ENCODE measurements at places on chromosomes 4 and X.

DNA sequence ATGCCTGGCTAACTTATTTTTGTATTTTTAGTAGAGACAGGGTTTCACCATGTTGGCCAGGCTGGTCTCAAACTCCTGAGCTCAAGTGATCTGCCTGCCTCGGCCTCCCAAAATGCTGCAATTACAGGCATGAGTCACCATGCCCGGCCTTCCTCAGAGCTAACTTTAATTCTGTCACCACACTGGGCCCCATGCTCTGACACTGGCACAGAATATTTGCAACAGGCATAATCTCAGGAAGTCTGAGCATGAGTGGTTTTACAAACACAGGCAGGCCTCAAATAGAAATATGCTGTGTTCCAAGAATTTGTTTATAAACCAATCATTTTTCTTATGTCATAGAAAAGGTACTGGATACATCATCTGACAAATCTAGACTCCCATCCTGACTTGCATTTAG, 32.7 kb upstream of the FAM9C start:
- no peak for DNase-seq

- DNase-seq = no peak
Measured at GRCh38 chr4:161655148-161655547, 508.7 kb downstream of the FSTL5 start.

DNA sequence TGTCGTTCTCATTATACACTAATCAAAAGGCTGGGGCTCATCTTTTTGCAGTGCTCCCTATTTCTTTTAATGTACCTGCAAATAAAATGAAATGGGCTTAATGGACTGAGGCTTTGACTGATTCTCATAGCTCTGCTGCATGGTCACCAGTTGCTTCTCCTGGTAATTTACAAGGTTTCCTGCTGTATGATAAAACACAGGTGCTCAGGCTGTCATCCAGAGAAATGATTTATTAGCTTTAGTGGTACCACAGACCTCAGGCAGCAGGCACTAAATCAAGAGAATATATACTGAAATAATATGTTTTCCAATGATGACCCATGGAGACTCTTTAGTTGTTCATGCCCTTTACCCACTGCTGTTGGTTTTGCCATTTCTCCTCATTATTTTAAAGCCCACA, 137.7 kb downstream of the C4orf33 start:
- no peak for DNase-seq

GRCh38 chr4:188316391-188316790, 177.2 kb downstream of the TRIML1 start:
- DNase-seq = no peak

GRCh38 chr4:26161030-26161824, 159.6 kb upstream of the RBPJ start:
- no peak for DNase-seq

DNA sequence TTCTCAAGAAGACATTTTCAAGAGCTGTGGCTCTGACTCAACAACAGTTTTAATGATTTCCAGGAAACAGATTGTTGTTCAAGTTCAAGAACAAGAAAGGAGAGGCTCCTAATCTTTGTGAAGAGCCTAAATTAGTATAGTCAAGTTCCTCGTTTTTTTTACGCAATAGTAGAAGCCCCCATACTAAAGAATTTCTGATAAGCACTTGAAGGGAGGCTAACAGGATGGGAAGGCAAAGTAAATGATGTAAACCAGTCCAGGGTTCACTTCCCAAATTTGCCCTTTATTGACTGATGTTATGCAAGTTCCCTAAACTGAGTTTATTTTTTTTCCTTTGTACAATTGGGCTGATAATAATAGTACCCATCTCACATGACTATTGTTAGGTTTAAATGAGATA, 178.2 kb downstream of the RTL9 start:
- DNase-seq = no peak

- no peak for DNase-seq
Measured at GRCh38 chr4:14874990-14875389, 127.3 kb upstream of the CPEB2 start.

- no peak for DNase-seq
Measured at GRCh38 chrX:3425031-3425430, 78.6 kb upstream of the MXRA5 start.

GRCh38 chr4:6886886-6887285, 22.7 kb upstream of the TBC1D14 start:
- no peak for DNase-seq

DNA sequence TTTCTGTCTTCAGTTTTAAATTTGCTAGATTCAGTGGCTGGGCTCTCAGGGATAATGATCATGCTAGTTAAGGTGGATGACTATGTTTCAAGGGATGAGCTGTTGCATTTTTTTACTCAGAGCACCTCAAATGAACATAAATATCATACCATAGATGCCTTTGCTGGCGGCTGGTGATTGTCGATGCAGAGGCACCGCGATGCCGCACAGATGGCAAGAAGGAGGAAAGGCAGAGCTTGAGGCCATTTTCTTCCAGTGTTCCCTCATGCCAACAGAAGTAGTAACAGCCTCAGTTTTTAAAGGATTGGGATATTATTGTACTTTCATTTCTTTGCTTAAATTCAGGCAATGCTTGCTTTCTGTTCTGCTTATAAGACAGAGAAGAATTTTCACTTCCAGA, 654.7 kb upstream of the IGFBP7 start:
- DNase-seq = no peak

DNA sequence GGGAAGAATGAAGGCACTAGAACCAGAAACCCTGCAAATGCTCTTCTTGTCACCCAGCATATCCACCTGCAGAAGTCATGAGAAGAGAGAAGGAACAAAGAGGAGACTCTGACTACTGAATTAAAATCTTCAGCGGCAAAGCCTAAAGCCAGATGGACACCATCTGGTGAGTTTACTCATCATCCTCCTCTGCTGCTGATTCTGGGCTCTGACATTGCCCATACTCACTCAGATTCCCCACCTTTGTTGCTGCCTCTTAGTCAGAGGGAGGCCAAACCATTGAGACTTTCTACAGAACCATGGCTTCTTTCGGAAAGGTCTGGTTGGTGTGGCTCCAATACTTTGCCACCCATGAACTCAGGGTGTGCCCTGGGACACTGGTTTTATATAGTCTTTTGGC, 181.7 kb downstream of the AR start:
- DNase-seq = no peak

- peak; percentile 81 for DNase-seq
Measured at GRCh38 chrX:80807992-80808735, 1.5 kb downstream of the BRWD3 start.
